Activated naive CD4-positive, alpha-beta T cell treated with anti-CD3 and anti-CD28 coated beads for 36 hours (primary cell): ENCODE measurements at places on chromosomes 5 and 9. TPM values are rescaled to one million over a fixed set of nuclear protein-coding genes. Genes with fewer than 3 reads are reported as not detected.

GRCh38 chr5:135230251-135230925 lies 168.6 kb downstream of the MACROH2A1 start:
- DNase-seq, result no peak

GRCh38 chr5:5421149-5421960 lies 1.1 kb upstream of the ICE1 start:
- peak; percentile 40 for DNase-seq

DNA sequence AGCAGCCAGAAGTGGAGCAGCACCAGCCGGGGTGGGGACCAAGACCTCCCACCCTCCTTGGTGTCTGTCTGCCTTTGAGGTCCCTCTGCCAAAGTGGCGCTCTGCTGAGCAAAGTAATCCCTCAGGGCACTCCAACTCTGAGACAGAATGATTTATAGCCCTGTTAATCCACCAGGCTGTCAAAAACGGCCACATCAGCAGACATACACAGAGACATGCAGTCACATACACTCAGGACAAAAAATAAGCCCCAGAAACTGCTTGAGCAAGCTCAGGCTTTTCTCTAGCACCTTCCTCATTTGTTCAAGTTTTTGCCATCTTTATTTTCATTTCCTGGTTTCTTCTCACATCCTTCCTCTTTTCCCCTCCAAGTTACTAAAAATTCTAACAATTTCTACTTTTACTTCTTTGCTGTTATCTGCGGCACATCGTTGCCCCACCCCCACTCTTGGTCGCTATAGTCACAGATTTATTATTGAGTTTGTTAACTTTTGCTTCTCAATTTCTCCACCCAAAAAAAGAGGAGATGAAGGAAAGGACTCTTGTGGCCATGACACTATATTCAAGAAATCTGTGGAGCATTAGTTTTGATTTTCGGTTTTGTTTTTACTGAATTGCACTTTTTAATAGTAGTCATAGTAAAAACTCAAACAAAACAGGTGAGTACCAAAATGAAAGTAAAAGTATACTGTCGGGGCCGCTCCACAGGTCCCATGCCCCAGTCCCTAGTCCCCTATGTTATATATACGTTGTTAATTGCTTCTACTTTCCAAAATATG lies 17.4 kb upstream of the ADRB2 start:
- peak; percentile 54 for DNase-seq

GRCh38 chr9:134284273-134284672 lies 42.0 kb upstream of the RXRA start:
- DNase-seq, result no peak

GRCh38 chr5:141834331-141834730 lies 43.9 kb downstream of the PCDH1 start:
- no peak for DNase-seq

- DNase-seq, result no peak
Observed at GRCh38 chr9:110912419-110913291, 125.6 kb downstream of the LPAR1 start.

DNA sequence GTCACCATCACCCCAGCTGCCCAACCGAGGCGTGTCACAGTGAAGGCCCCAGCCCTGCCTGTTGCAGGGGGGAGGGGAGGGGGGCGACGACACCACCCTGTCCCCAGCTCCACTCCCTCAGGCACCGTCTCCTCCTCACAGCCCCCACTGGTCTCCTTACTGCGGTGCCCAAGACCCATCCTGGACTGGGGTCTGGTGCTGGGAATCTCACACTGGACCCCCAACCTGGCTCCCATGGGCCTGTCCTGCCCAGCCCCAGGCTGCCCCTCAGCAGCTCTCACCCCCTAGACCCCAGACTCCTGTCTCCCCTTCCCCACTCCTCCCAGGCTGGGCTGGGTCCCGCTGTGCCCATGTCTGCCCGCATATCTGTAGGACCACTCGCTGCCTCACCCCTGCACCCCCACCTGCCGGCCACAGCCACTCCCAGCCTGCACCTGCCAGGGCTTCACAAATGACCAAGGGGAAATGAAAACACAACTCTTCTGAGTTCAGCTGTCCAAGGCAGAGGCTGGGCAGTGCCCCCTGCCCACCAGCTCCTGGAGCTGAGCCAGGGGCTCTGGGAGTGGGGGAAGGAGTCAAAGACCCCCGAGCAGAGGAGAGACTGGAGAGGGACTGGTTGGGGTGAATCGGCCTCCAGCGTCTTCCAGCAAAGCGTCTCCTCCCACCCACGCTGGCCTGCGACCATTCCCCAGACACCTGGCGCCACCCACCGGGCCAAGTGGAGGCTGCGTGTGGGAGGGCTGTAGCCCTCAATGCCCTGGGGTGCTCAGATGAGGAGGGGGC lies 32.6 kb upstream of the EGFL7 start:
- peak; percentile 81 for DNase-seq

DNA sequence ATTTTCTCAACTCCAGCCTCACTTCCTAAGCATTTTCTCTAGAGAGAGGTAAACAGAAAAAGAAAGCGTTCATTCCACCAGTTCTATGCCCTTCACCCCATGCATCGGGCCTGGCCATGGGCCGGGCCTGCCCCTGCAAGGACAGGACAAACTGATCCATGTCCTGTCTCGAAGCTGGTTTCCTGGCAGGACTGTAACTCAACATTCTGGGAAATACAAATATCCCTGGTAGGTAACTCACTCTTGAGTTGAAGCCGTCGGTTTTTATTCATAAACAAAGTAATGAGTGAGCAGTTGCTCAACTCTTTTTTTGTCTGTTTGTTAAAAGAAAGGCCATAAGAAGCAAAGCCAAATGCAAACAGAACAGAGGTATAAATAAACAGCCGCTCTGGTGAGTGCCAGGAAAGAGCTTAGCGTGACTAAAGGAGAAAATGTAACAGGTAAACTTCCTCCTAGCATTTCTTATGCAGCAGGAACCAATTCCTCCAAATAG lies 64.4 kb upstream of the DNAH5 start:
- DNase-seq, result no peak

DNA sequence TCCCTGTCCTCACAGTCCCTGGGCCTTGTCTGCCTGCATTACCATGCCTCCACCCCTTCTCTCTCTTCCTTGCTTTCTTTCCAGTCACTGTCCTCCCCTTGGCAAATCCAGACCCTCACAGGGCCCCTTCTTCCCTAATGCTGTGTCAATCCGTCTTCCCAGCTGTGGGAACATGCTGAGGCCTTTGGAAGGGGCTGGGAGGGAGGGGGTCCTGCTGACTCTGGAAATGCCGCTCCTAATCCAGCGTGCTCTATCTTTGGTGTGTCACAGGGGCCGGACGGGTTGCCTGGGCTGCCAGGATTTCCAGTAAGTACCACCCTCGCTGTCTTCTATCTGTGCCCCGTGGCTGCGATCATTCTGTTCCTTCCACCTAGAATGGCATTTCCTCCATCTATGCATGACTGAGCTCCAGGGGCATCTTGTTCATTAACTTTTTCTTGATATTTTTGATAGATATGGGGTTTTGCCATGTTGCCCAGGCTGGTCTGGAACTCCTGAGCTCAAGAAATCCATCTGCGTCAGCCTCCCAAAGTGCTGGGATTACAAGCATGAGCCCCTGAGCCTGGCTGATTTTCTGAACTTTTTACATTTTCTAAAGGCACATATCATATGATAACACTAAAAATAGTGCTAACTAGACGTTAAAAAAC lies 64.5 kb upstream of the TGFBR1 start:
- no peak for DNase-seq

GRCh38 chr9:107938801-107939386 lies 449.3 kb upstream of the KLF4 start:
- DNase-seq, result no peak

GRCh38 chr5:1374679-1375055 lies 29.8 kb upstream of the CLPTM1L start:
- no peak for DNase-seq

- no peak for DNase-seq
Observed at GRCh38 chr5:111117136-111117535, 25.0 kb downstream of the WDR36 start.

GRCh38 chr5:78720997-78721396 lies 72.4 kb upstream of the LHFPL2 start:
- no peak for DNase-seq

GRCh38 chr9:33289936-33290246 lies 425 bp upstream of the NFX1 start:
- DNase-seq, result no peak

DNA sequence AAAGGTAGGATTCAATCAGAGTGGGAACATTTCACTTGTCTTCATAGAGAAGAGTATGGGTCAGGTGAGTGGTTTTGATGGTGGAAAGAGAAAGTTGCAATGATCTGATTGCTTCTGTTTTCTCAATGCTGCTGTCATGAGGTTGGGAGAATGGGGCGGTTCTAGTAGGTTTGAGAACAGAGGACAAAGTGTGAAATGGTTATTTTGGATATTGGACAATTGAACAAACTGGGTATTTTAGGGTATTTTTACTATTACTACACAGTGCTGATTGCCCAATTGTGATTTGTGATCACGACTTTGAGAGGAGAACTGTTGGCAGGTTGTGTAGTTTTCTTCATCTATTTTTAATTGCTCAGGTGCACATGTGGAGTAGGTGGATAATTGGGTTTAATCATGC lies 60.2 kb downstream of the COMMD10 start:
- DNase-seq, result no peak

GRCh38 chr9:124105266-124105665 lies 93.7 kb downstream of the LHX2 start:
- DNase-seq, result no peak

- no peak for DNase-seq
Observed at GRCh38 chr5:61771062-61771461, 439.0 kb downstream of the ZSWIM6 start.

DNA sequence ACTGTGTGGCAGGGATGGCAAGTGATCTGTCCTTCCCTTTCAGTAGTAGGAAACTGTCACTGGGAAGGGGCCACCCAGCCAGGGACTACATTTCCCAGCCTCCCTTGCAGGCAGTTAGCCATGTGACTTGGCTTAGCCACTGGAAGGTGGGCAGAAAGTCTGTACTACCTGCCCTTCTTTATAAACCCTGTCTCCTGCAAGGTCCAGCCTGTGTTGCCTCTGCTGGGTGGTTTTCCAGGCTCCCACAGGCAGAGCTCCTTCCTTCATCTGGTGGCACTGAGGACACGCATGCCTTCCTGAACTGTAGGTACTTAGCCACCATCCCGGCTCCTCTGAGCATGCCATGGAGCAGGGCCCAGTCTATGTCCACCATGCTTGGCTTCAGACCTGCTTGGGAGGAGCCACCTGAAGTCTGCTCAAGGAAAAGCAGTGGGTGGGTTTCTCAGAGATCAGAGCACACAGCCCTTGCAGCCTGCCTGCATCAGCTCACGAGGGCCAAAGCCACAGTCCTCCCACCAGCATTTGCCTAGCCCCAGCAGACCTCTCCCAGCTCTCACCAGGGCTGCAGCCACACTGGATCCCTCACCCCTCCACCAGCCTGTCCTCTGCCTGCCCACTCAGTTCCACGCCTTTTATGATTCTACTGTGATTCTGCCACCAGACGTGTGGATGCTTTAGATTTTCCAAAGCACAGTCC lies 16.7 kb upstream of the SLC25A51 start:
- peak; percentile 28 for DNase-seq

DNA sequence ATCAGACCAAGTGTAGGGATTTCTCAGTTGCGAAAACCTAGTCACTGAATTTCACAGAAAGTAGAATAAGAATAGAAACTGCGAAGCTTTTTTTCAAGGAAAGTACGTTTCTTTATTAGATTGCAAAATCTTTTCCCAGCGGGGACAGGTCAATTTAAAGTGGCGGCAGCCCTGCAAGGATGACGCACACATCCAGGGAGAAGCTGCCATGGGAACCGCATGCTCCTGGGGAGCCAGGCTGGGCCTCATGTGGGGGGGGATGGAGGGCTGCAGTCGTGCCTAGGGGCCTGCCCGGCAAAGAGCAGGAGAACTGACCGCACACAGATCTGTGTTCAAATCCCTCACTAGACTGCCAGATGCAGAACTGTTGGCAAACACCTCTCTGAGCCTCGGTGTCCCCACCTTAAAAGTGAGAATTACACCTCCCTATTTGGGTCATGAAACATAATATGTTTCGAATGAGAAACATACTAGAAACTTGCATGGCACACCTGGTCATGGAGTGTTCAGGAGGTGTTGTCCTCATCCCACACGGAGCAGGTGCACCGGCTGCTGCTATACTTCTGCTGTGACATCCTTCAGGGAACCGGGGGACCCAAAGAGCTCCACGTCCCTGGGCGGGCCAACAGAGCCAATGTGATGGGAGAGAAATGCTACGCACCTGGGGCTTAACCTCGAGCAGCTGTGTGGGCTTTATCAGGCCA lies 127.8 kb upstream of the PHYKPL start:
- no peak for DNase-seq

DNA sequence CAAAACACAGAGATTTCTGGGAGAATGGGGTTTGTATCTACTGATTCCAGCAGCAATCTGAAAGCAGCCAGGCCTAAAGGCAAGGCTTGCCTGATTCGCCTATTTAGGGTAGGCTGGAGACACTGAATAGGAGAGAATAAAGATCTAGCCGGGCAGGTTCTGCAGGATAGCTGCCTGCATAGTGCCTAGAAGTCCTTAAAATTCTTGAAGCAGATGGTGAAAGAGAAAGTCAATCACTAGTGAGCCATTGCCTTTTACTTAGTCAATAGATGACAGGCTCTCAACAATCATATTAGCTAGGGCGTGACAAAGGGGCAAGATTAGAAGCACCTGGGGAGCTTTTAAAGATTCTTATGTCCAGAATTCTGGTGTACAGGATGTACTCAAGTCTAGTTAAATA lies 522.7 kb downstream of the HTR1A start:
- DNase-seq, result no peak

GRCh38 chr5:40557501-40557900 lies 122.2 kb upstream of the PTGER4 start:
- no peak for DNase-seq

DNA sequence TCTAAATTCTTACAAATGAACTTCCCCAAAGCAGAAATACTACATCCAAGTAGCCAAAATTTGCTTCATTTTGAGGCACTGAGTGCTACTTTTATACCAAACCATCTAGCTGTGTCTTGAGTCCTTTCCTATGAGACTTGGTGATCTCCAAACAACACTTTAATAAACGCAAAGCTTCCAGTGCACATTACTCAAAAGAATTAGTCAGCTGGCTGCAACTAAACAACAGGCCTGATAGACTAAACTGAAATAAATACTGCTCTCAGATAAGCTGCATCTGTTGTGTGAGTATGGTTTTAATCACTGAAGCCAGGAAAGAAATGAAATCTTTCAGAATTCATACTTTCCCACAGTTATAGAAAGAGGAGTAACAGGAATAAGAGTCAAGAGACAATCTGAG lies 80.3 kb downstream of the VCAN start:
- DNase-seq, result no peak

GRCh38 chr5:158320178-158320674 lies 461.3 kb upstream of the CLINT1 start:
- DNase-seq, result no peak

DNA sequence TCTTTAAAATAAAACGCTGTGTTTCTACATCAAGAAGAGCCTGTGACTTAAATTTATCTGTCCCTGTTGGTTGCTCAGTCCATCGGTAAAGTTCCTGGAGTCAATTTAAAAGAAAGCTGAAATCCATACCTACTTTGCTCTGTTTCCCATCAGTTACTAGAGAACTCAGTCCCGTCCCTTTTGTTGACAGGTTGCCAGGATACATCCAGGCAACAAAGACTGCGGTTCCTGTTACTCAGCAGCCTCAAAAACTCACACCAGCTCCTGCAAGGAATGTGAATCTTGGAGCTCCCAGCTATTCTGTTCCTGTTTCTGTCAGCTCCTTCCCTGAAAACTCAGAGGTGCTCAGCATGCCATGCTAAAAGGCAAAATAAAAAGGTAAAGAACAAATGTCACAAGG lies at the start of gene ZNF474:
Gene ZNF474 (plus strand): TSS at position 241 of the 400 bp plus-strand sequence. CDS start 22,445 bp downstream, outside the sequence.
- no peak for DNase-seq

The FBP2 gene
- not detected for total RNA-seq

The PCDHGB7 gene
- total RNA-seq, result not detected

The DIPK1B gene
- total RNA-seq, result 0.10 TPM

The RHOBTB3 gene
- total RNA-seq, result 1.5 TPM
